AG04450 (cell line): ENCODE measurements at places on chromosomes 5 and 9.

GRCh38 chr9:128733256-128733655 is 9.3 kb upstream of the ZDHHC12 start:
- peak; percentile 53 for DNase-seq

- DNase-seq, result no peak
Observed at GRCh38 chr9:137460363-137461315, 1.5 kb upstream of the NSMF start.

DNA sequence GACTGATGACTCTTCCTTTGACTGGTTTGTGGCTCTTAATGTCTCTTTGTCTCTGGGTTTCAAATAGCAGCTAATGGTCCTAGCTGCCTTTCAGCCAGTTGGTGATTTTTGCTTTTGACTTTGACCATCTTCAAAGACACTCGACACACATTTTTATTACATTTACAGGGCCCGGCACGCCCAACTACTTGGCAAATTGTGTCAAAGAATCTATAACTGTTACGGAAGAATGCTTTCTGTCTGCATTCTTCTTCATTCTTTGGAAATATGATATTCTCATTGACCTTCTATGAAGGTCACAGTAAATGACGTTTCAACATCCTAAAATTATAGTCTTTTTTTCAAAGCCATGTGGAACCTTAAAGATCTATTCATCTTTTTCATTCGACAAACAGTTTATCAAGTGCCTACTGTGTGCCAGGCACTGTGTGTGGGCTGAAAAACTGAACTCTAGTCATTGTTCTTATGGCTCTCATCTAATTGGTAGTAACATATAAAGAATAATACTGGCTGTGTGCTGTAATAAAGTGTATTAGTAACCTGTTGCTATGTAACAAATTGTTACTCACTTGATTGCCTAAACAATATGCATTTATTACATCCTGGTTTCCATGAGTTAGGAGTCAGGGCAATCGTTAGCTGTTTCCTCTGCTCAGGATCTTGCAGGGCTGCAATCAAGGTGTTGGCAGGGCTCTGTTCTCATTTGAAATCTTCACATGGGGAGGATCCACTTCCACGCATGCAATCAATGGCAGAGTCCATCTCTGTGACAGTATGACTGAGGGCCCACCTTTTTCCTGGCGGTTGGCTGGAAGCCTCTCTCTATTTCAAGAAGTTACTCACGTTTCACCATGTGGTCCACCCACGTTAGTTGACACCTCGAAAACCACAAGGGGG is 7.0 kb upstream of the WHRN start:
- DNase-seq, result no peak

- no peak for DNase-seq
Observed at GRCh38 chr9:94801234-94801633, 74.7 kb downstream of the AOPEP start.

DNA sequence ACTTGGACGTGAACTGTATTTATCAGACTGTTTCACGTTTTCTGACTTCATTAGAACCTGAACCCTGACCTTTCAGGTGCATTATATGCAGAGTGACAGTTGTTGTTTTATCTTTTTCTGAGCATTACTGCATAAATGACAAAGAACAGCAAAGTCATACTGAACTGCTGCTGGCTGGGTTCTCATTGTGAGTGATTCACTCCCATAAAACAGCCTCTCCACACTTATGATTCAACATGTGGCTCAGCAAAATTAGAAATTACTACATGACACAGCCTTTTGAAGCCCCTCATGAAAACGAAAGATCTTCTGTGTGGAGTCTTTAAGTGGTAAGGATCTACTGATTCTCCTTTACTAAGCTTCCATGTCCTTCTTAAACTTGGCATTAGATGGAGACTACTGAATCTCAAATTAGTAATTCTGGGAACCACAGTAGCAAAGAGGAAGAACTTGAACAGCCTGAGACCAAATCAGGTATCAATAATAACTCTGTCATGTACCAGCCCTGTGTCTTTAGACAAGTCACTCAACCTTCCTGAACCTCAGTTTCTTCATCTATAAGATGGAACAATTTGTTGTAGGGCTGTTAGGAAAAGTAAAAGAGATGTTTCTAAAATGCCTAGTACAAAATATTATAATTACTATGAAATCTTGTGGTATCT is 172.3 kb upstream of the GNA14 start:
- DNase-seq, result peak; percentile 10

DNA sequence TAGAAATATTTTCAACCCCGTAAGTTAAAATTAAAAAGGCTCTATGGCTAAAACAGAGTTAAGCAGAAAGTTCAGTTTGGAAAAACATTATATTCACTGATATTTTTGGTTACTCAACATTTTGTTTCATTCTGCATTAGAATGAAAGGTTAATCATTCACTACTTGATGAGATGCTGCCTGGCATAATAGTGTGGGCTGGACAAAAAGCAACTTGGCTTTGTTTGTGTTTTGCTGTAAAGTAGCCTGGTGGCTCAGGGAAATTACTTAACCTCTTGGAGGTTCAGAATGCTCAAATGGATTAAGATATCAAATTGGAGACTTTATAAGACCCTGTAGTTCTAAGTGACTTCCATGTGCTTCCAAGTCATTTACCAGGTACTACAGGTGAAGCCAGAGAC is 367.4 kb upstream of the TRPC7 start:
- no peak for DNase-seq

DNA sequence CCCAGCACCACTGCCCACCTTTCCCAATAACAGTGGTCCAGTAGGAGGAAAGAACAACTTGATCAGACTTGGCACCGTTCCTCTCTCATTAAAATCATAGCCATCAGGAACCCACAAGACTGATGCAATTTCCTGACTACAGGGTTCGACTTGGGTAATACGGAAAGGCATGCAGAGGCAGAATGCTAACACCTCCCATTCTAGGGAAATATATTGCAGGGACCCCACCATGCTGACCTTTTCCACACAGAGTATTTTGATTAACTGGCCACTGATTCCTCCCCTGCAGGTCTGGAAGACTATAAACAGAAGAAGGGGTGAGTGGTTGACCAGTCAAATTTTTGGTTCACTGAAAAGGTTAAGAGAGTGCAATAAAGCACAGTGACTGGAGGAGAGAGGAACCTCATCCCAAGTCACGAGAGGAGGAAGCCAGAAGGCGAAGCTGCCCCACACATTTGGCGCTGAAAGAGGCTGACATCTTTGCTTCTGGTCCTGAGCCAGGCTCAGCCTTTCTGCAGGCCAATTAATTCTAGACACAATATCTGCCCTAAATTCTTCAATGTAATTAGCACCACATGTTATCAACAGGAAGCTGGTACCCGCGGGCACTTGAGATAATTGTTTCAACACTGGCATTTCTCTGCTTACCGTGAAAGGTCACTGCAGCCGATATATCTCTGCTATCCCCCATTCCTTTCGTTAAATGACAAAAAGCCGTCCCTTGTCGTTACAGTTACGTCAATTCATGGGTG is 64.7 kb upstream of the SPOCK1 start:
- no peak for DNase-seq

DNA sequence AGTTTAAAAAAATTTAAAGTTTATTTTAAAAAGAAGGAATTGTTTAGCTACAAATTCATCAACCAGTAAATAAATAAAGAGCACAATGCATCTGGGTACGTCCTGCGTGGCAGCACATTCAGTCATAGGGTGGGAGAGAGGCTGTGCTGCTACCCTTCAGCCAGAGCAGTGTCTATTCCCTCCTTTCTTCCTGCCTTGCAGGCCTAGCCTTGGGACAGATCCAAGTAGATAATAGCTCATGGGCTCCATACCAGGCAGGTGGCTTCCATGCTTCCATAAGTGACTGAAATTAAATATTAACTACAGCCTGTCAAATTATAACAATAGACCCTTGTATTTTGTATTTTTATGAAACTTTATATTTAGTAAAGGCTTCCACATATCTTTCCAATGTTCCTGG is 408.3 kb upstream of the RGMB start:
- no peak for DNase-seq
